ENCODE measurements at places on chromosomes 2 and 18. TPM values are rescaled to one million over a fixed set of nuclear protein-coding genes. Genes with fewer than 3 reads are reported as not detected.

The CYTIP gene
- total RNA-seq = 0.92 TPM

The REG3A gene
- not detected for total RNA-seq

The CFC1 gene
- 9.2 TPM for total RNA-seq

The FASTKD1 gene
- total RNA-seq = 63.9 TPM

The LYG1 gene
- total RNA-seq = 0.46 TPM

The SEMA4C gene
- 33.9 TPM for total RNA-seq

The PKDCC gene
- 13.4 TPM for total RNA-seq

The ELOA2 gene
- total RNA-seq = not detected

The MRPS5 gene
- total RNA-seq = 43.8 TPM

The ELMOD3 gene
- total RNA-seq = 15.0 TPM

The MAPK4 gene
- total RNA-seq = 33.2 TPM

The NEU4 gene
- total RNA-seq = 0.92 TPM

The IKZF2 gene
- total RNA-seq = 17.8 TPM

The CHRNA1 gene
- total RNA-seq = not detected

The UGT1A8 gene
- total RNA-seq = not detected

The C2orf74 gene
- 12.0 TPM for total RNA-seq

The DES gene
- 1.4 TPM for total RNA-seq
